T-helper 2 cell (primary cell): ENCODE measurements at places on chromosomes 3 and 15.

- no peak for DNase-seq
Observed at GRCh38 chr3:88410259-88410658, 260.5 kb downstream of the C3orf38 start.

DNA sequence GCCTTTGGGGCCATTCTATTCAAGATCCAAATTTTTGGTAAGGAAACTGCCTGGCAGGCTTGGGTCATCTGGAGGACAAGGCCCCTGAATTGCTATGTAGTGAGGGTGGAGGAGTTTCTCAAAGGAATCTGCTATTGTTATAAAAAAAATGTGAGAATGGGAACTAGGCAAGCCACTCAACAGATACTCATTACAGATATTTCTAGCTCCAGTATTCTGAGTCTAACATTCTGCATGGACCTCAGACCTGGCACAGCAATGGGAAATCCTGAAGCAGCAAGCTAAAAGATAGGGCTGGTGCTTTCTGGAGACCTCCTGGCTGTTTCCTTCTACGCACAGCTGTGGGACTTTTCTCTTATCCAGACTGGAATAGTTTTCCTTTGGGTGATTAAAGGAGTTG is 430.7 kb upstream of the RBMS3 start:
- DNase-seq, result no peak

DNA sequence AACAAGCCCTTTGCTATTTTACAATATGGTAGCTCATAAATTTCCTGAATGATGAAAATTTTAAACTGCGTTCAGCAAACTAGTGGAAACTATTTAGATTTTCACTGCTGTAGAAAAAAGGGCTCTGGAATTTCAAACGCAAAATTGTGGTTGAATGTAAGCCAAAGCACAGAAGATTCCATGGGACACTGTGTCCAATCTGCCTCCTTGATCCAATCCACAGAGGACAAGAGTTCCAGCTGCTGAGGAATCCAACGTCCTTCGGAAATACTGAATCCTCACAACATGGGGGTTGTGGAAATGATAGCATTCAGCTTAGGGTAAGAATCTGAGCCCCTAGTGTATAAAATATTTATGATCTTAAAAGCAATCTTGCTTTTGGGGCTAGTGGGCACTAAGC is 161.0 kb downstream of the PLD1 start:
- no peak for DNase-seq

DNA sequence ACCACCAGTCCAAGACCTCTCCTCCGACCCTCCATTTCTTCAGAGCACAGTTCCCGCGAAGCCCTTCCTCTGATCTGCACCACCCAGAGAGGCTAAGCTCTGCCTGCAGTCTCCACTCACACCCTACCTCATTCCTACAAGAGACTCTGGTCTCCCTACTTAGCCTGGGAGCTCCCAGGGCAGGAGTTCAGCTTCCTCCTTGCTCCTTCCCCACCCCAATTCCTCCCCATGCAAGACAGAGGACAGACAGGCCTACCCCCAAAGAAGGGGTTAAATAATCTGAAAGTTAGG is 12.6 kb upstream of the VIPR1 start:
- DNase-seq, result no peak

DNA sequence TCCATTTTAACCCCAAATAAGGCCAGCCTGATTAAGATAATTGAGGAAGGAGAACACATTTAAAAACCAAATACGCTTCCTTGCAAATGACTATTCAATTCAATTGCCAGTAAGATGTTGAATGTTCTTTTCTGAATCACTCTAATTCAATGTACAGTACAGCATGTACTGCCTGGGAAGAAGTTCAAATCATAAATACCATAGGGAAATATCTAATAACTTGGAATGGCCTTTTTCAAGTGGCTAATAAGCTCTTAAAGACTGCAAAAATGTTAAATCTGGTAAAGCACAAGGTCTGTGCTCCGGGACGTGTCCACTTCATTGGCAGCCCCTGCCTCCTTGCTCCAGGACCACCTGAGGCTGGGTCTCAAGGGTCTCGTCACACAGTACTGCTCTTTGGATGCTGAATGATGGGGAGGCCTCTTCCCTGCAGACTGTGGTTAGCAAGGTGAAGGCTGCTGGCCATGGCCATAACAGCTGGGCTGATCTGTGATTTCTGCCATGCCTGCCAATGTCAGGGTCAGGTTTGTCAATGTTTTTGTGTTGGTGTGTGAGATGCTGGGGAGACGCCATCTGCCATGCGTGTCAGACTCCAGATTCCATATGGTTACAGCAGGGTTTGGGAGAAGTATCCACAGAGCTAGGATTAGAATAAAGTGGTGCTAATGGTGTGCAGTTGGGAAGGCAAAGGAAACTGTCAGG is 300.5 kb downstream of the ADAMTS17 start:
- DNase-seq, result no peak

GRCh38 chr3:107798381-107798780 is 275.6 kb downstream of the BBX start:
- no peak for DNase-seq

GRCh38 chr3:157204431-157204830 is 44.5 kb upstream of the CCNL1 start:
- no peak for DNase-seq

DNA sequence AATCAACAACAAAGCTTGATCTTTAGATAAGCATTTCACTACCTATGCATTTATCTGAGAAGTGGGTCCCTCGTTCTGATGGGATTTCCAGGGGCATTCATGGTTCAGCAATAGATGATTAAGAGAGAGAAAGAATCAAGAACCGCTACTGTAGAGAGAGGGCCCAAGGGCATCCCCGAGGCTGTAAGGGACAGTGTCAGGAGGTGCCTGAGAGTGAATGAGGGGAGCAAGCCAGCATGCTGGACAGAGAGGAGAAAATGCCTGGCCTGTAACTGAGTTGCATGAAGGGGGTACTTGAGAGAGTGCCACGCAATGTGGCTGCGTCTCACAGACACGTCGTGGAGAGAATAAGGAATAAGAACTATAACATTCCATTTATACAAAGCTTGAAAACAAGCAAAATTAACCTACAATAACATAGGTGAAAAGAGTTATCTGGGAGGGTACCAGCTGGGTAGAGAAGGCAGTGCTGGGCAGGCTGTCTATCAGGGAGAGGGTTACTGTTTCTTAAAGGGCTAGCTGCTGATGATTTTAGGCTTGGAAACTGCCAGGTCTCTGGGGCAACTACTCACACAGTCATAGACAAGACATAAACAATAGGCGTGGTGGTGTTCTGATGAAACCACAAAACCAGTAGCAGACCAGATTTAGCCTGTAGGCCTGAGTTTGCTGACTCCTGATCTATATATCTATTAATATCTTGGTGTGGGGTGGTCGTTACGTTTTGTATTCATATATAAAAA is 374.6 kb upstream of the CFAP20DC start:
- peak; percentile 85 for DNase-seq

- DNase-seq, result no peak
Observed at GRCh38 chr15:61832223-61832622, 228.0 kb downstream of the VPS13C start.

DNA sequence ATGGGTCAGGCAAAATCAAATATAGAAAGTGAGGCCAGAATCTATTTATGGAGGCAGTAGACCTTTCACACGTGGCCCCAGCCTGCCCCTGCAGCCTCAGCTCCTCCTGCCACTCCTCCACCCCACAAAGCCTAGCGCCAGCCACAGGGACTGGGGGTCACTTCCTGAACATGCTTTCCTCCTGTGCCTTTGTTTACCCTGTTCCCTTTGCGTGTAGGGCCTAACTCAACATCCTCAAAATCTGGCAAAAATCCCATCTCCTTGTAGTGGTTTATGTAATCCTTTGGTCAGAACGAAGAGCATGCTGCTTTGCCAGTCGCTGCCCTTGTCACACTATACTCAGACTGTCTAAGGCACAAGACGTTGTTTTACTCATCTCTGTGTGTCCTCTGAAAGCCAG is 39.6 kb downstream of the KBTBD12 start:
- no peak for DNase-seq

- DNase-seq, result no peak
Observed at GRCh38 chr3:149967086-149967685, 3.5 kb downstream of the PFN2 start.

DNA sequence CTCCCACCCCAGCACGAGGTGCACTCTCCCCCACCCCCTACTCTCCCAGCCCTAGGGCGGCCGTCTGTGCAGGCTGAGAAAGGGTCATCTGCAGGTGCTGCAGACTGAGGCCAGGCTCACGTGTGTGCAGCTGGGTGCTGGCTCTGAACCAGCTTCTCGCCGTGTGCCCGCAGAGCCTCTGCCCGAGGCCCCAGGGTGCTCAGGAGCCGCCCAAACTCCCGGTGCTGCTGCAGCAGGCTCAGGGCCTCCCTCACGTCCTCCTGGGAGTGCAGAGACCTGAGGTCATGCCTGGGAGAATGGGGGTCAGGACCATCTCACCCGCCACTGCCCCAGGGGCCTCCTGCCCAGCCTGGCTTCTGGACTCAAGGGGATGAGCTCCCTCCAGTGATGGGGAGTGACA is 17.2 kb downstream of the SPTBN5 start:
- no peak for DNase-seq

DNA sequence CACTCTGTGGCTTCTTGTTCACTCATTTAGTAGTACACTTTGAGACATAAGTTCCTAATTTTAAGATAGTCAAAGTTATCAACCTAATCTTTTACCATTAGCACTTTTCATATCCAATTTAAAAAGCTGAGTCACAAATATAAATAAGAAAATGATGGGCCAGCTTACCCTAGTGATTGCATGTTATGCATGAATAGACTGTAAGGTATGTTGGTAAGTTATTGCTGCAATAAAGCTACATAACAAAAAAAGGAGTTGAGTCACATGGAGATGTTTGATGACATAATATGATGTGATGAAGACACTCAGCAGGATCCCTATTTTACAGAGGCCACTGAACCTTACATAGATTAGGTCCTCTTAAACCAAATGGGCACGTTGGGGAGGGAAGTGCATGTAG is 161.3 kb downstream of the OCA2 start:
- DNase-seq, result no peak

DNA sequence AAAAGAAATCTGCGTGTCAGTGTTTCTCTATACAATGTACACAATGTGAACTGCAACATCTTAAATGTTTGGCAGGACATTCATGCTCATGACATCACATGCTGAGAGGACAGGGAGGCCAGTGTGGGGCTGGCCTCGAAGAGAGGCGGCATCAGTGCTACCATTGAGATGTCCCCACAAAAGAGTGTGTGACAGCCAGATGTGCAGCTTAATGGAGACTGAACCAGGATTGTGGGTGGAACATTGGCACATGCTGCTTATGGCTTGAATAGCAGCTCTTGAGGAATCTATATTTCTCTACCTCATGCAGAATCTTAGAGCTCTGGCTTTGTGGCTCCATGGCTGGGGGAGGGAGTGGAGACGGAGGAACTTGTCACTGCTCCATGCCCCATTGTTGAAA is 18.5 kb downstream of the CLDN11 start:
- no peak for DNase-seq

DNA sequence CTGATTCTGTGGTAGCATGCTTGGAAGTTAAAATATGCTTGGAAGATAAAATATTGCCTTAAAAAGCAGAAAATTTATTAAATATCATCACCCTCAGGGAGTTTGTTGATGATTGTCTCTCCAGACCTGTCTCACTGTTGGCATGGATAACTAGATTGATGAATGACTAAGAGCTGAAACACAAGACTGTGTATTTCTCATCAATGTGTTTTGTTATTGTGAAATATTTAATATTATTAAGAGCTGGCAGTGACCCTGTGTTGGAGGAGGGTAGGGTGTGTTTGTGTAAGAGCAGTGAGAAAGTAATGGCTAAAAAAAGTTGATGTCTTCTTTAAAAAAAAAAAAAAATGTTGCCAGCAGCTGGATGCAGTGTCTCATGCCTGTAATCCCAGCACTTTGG is 82.2 kb downstream of the ITPR1 start:
- DNase-seq, result no peak

DNA sequence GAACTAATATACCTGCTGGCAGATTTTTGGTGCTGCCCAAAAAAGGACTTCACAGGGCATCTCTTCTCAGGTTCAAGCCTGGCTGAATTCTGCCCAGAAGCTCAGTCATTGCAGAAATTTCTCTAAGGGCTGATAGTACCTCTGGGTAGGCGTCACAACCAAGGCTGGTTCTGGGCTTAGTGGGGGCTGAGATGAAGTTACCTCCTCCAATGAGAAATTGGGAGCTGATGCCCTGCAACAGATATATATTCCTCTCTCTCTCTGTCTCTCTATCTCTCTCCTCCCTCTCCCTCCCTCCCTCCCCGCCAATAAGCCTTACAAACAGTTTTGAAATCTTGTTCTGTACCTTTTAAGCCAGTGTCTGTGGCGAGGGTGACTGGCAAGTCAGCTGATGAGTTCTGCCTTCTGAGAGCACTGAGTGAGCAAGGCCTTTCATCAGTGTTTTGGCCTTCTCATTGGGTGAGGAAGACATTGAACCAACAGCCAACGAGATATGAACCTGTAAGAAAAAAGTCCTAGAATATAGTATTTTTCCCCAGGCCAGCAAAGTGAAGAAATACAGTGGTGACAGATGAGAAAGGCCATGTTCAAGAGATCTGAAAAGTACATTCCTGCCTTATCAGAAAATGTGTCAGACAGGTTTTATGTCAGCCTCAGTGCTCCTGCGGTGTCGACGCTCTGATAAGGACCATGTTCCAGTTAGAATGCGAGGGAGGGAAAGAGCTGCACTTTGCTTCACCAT is 45.5 kb downstream of the TMEM39A start:
- no peak for DNase-seq

DNA sequence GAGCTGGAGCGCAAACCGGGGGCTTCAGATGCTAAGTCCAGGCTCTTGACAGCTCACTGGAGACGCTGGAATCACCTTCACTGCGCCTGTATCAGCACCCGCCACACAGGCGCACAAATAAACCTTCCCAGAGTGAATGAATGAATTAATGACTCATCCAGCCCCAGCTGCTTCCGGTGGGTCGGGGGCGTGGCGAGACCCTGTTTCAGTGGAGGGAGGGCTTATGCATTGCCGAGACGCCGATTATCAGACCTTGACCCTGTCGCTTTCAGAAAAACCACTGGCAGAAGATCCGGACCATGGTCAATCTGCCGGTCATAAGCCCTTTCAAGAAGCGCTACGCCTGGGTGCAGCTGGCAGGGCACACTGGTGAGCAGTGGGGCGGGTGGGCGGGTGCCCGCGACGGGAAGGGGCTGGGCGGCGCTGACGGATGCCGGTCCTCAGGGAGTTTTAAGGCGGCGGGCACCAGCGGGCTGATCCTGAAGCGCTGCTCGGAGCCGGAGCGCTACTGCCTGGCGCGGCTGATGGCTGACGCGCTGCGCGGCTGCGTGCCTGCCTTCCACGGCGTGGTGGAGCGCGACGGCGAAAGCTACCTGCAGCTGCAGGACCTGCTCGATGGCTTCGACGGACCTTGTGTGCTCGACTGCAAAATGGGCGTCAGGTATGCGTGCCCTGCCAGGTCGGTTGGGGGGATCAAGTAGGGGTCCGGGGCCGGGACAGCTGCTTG is 7.7 kb downstream of the ITPKA start:
- no peak for DNase-seq

GRCh38 chr15:64466408-64467141 is 6.2 kb downstream of the ZNF609 start:
- DNase-seq, result no peak

GRCh38 chr3:97297032-97297431 is 467.5 kb upstream of the ARL6 start:
- DNase-seq, result no peak

- no peak for DNase-seq
Observed at GRCh38 chr3:171736556-171736955, 73.7 kb downstream of the PLD1 start.
